NCI-H774 (cell line): ENCODE measurements at places on chromosomes 11 and 22.

- no peak for DNase-seq
These were observed 242.0 kb downstream of the BRD1 start for GRCh38 chr22:49585461-49586243.

DNA sequence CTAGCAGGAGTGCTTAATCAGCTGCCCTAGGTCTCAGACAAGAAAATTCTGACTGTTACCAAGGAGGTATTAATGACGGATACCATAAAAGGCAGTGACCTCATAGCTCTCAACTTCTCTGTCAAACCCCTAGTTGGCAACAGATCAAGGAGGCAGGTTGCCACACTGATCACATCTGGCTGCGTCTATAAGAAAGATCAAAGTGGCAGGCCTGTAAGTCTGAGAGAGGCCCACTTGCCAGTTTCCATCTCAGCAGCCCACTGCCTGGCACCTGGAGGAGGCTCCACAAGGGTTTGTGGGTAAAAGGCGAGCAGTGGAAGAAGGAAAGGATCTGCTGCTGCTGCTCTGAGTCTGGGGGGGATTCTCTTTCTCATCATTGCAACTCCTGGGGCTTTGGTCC is 239.6 kb upstream of the MPPED2 start:
- DNase-seq: no peak

DNA sequence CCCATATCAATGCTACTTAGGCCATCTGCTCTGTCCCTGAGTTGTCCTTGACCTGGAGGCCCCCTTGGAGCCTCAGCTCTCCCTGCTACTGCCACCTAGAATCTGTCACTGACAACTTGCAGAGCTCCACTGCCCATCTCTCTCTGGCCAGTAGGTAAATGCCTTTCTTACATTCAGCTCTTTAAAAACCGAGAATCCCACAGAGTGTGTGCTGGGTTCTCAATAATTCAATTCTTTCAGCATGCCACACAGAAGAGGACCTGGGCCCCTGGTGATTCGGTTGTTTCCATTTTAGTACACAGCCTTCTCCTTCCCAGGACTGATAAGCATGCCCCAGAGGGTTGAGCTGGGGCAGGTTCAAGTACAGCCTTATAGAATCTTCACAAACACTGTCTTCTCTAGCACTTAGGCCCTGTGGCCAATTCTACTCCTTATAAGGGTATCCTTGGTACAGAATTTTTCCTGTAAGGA is 22.0 kb upstream of the IPO7 start:
- no peak for DNase-seq

DNA sequence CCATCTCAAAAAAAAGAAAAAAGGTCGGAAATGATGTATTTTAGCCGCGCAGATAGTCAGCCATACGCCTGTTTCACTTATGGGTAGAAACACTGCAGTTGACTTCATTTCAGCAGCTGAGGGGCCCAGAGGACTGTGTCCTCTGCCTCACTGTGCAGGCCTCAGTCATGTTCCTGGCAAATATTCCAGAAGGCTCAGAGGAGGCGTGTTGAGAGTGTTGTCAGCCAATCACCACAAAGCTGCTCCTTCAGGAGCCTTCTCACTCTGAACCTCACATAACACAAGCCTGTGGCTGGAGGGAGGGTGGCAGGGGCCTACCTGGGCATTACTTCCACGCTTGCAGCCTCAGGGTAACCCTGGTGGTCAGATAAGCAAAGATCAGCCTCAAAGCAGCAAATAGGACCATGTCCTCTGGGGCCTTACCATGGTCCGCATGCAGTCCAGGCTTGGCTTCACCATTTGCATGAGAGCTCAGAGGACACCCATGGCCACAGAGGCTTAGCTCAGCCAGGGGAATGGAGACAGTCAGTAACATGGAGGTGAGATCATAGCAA is 17.3 kb upstream of the TREH start:
- DNase-seq: no peak

DNA sequence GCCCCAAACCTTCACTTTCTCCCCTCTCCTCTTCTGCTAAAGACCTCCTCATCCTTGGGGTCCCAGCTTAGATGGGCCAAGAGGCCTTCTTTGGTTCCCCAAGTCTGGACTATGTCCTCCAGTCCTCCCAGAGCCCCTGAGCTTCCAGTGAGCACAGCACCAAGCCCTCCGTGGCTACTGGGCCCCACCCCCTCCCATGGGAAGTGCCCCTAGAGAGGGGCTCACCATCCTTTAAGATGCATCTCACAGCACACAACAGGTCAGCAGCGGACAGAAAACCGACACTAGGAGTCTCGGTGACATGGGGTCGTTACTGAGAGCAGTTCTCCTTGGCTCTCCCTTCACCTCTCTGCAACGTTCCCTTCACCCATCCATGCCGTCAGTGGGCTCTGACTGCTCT is 2.7 kb downstream of the LRRC32 start:
- no peak for DNase-seq

- DNase-seq: no peak
These were observed 16.5 kb downstream of the BLID start for GRCh38 chr11:122099374-122100036.

DNA sequence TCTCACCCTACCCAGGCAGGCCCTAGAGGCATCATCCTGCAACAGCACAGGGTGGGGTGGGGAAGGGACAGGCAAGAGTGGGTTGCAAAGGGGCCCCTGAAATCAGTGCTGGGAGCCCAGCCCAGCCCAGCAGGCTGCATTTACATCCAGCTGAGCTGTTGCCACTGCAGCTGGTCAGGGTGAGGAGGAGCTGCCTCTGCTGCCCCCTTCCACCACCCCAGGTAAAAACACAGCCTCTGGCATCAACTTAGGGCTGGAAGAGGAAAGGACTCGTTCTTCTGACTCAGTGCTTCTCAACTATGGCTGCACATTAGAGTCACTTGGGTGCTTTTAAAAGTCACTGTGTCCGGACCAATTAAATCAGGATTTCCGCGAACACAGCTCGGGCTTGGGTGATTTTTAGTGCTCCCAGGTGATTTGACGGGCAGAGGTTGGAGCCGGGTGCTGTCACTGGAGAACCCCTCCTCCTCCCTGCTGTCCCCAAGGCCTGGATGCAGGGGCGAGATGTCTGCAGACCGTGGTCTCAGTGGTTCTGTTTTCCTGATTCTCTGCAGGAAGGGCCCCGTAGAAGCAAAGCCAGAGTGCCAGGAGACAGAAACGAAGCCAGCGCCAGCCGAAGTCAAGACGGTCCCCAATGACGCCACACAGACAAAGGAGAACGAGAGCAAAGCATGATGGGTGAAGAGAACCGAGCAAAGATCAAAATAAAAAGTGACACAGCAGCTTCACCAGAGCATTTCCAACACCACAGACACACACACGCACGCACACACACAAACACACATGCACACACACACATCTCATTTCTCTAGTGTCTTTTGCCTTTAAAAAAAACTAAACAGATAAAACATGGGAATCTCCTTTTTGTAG is 39.4 kb upstream of the TTC12 start:
- no peak for DNase-seq

GRCh38 chr11:129184581-129184980 is 7.5 kb downstream of the ARHGAP32 start:
- no peak for DNase-seq

DNA sequence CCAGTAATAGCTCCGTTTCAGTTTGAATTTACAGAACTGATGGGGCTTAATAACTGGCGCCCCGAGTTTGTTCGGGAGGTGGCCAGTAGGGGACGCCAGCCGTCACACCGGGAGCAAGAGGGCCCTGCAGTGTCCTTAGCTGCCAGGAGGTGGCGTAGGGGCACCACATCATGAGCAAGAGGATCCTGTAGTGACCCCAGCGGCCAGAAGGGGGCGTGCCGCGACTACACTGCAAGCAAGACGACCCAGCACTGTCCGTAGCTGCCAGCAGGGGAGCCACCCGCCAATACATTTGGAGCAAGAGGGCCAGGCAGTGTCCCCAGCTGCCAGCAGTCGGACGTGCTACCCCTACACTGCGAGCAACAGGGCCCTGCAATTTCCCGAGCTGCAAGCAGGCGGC is 663.7 kb upstream of the B3GAT1 start:
- no peak for DNase-seq

DNA sequence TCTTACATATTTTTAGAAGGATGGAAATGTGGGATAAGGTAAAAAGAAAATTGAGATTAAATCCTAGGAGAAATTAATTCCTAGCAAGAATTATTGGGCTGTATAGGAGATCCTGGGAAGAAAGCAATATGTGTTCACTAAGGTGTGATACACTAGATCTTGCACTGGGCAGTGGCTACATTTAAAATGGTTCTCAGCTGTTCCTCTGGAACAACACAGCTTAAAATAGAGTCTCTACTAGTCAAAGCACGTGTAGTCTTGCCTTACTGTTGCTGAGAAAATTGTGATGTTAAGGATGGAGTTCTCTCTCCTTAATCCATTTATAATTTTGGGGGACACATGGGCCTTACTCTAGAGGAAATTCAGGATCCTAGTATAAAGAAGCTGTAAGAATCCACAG is 54.9 kb downstream of the EXT2 start:
- DNase-seq: no peak

GRCh38 chr22:34475886-34476285 is 555.6 kb upstream of the LARGE1 start:
- DNase-seq: no peak

GRCh38 chr11:65295001-65295400 is 19.7 kb upstream of the CDC42EP2 start:
- DNase-seq: no peak

DNA sequence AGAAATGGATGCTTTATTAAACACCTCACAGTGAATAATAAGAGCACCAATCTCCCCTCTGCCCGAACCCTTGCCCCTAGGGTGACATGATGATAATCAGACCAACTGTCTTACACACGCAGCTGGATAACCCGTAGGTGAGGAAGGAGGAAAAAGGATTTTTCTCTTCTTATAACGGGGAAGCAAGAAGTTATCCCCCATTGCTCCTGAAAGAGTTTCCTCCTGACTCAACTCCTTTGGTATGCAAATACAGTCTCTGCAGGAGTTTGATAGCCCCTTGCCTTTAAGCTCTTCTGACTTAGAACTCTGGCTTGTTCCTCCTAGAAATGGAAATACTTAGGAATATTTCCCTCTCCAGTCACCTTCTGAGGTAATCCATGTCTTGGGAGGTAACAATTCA is 455.8 kb downstream of the TMEM135 start:
- no peak for DNase-seq

DNA sequence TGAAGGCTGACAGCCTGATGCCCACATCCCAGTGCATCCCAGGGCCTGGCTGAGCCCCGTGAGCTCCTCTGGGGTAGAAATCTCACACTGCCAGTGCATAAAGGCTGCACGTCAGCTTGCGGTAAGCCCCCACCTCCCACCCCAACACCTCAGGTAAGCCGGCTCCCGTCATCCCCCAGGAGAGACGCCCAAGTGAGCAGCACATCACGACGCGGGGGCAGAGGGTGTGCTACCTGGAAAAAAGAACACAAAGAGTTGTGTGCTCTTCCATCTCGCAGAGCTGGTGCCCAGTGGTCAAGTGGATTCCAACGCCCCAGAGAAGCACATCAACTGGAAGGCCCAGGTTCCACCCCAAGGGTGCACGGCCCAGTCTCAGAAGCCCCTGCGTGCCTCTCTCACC is 50.0 kb downstream of the IGSF9B start:
- no peak for DNase-seq

GRCh38 chr11:56314844-56315243 is at the start of gene OR8K3:
Gene OR8K3 (plus strand): TSS chr11:56315144. CDS start chr11:56318307, 3,163 bp downstream.
- no peak for DNase-seq

DNA sequence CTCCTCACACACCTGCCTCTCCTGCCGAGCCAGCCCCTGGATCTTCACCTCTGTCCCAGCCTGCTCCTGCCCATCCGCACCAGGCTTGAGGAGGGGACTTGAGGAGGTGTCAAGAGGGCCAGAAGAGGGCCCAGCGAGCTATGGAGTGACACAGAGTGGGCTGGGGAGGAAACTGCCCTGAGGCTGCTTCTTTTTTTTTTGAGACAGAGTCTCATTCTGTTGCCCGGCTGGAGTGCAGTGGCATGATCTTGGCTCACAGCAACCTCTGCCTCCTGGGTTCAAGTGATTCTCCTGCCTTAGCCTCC is 21.9 kb upstream of the CDON start:
- no peak for DNase-seq

DNA sequence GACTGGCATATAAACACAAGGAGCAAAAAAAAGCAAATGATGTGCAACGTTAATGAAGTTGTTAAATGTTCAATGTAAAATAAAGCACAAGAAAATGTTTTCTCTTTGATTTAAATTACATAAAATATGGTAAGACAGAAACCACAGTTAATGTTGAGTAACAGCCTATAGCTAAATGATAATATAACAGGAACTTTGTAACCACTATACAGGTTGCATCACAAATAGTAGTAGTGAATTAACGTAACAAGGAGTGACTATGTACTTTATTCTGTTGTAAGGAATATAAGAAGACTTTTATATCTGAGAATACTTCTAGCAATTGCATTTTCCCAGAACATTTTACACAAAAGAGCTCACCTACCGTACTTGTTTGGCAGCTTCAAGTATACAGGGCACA is 16.9 kb downstream of the SAAL1 start:
- no peak for DNase-seq

- no peak for DNase-seq
These were observed 98.7 kb downstream of the MPPED1 start for GRCh38 chr22:43510281-43511070.

GRCh38 chr11:29258411-29258810 is 758.4 kb downstream of the KCNA4 start:
- no peak for DNase-seq

DNA sequence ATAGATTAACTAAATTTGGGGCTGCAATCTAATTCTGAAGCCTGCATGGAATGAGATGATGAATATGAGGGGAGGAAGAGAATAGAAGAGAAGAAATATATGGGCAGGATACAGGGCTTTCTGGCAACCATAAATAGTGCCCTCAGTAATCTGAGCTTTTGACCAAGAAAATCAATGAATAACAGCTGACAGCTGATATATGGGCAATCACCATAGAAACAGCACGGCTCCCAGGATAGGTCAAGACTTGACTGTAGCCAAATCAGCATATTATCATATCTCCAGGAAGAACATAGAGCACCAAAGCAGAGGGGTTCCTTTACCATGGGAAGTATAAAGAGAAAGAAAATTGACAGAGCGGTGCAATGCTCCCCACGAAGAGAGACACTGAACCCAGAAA is 643.8 kb upstream of the TENM4 start:
- peak; percentile 33 for DNase-seq

- DNase-seq: peak; percentile 26
These were observed 716 bp downstream of the AMOTL1 start for GRCh38 chr11:94768602-94769541.
